ENCODE measurements at places on chromosomes 7 and 10.

- no peak for DNase-seq
Measured at GRCh38 chr10:54130394-54130793, 670.6 kb downstream of the PCDH15 start.

GRCh38 chr7:7119729-7120128 is 62.6 kb upstream of the C1GALT1 start:
- DNase-seq, result no peak

DNA sequence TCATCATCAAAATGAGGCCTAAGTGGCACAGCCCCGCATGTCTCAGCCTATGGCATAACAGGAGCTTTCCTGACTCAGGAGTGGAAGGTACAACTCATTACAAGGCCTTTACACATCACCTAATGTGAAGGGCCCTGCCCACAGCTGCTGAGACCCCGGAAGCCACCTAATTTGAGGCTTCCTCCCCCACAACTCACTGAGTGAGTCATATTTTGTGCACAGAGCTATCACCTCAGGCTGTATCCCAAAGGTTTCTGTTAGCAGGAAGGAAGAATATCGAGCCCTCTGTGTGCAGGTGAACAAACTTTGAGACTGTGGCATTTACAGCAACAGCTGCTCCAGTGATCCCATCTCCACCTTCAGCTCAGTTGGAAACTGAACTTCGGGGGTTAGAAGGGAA is 20.6 kb downstream of the HTR5A start:
- no peak for DNase-seq

GRCh38 chr7:137987968-137988367 is 13.9 kb downstream of the CREB3L2 start:
- no peak for DNase-seq

DNA sequence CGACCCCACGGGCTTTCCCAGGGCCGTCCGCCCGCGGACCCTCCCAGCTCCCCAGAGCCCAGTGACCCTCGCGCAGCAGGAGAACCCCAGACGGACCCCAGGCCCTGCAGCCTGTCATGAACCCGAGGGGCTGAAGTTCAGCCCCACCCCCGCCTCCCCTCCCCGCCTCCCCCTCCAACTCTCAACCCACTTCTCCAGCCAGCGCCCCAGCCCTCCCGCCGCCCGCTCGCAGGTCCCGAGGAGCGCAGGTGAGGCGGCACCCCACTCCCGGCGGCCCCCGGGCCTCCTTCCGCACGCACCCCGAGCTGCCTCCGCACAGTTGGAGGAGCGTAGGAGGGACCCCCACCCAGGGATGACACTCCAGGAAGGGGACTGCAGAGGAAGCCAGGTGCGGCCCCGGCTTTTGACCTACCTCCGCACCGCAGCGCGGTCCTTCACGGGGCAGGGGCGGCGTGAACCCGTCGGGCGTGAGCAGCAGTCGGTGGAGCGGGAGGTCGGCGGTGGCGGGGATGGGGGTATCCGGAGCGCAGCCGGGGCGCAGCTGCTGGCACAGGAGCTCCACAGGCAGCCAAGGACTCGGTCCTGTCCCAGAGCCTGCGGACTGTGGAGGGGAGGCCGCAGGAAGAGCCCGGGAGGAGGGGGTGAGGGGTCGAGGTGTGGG is at the start of gene TMEM176A:
Gene TMEM176A (plus strand): TSS at position 189 of the 661 bp plus-strand sequence. CDS start 782 bp downstream, outside the sequence.
- peak; percentile 47 for DNase-seq

DNA sequence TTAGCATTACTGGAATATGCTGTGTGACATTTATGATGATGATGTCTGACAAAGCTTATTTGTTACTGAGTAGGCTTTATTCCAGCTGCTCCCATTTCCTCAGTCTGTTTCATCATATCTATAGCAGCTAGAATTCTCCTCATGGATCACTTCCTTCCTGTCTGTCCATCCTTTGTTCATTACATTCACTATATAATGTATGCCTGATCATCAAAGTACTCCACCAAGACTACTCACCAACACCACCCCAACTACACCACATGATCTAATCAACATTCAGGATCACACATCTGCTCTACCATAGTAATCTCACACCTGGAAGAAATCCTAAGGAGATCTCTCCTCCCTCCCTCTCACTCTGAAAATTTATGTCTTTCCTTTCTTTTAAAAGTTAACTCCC is 61.3 kb downstream of the APBB1IP start:
- DNase-seq, result no peak

DNA sequence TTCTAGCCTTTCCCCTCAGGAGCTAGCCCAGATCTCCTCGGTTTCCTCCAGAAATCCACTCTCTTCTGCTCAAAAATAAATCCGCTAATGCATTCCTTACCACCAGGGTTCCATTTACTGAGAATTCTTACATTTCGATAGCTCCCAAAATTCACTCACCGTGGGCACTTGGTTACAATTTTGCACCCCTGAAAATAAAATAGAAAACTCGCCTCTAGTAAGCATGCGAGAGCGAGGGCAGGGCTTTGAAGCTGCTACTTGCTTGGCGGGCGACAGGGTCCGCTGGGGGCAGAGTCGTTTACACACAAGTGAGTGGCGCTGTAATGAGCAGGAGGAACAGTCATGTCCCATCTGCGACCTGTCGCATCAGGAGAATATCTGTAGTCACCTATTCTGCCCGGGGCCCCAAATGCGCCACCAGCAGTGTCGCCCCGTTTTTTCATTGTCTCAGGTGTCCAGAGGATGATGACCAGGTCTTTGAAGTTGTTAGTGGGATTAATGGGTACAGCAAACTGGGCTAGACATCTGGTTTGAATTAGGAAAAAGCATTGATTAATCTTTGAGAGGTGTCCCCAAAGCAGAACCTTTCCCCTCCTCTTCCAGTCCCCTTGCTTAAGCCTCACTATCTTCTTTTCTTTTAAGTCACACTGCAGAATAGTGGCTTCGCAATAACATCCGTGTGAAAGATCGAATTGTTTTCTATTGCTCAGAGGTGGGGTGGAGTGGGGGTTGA is 1.2 kb upstream of the MEOX2 start:
- DNase-seq, result no peak

- no peak for DNase-seq
Measured at GRCh38 chr7:17832820-17833355, 107.4 kb downstream of the SNX13 start.

DNA sequence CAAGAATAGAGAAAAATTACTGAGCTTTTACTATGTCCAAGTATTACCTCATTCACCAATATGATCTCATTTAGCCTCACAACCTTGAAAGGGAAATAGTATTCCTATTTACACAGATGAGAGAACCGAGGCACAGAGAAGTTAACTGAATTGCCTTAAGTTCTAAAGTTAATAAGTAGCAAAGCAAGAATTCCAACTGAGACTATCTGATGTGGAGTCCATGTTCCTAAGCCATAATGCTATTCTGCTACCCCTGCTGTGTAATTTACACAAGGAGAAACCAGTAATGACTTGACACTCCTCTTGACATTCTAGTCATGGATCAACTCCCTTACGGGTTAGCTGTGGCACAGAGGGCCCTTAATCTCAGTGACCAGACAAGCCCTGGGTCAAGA is 60.7 kb downstream of the ABCB4 start:
- no peak for DNase-seq

- no peak for DNase-seq
Measured at GRCh38 chr7:96933067-96933645, 72.2 kb upstream of the DLX6 start.

DNA sequence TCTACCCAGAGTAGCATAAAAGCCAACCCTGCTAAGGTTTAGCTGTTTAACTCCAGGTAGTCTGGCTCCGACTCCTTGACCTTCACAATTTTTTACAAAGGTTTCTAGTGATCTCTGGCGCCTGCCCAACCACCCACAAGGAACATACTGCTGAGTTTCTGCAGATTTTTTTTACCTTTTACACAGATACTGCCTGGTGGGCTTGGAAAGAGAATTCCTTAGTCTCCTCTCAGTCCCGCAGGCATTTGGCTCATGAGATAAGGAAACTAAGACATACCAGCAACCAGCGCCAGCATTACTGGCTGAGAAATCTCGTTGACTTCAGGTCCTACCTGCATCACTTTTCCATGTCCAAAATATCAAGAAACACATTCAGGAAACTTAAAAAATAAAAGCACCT is 51.1 kb upstream of the LYZL1 start:
- DNase-seq, result no peak

DNA sequence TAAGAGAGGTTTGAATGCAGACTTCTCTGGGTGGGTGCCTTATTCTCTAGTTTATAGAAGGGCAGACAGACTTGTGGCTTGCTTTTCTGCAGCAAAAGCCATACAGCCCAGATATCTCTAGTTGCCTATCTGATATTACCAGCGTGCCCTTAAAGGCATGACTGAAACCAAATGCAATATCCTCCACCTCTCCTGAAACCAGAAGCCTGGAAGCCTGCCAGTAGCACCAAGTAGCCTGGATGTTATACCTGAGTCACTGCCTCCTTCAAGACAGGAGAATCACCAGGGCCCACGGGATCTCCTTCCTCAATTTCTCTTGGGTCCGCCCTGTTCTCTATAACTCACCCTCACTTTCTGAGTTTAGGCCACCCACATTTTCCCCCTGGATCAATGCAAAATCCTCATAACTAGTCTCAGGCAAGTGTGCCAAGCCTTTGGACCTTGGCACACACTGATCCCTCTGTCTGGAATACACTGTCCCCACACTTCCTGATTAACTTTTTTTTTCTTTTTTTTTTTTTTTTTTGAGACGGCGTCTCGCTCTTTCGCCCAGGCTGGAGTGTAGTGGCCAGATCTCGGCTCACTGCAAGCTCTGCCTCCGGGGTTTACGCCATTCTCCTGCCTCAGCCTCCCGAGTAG is 638.4 kb downstream of the GALNT17 start:
- no peak for DNase-seq

DNA sequence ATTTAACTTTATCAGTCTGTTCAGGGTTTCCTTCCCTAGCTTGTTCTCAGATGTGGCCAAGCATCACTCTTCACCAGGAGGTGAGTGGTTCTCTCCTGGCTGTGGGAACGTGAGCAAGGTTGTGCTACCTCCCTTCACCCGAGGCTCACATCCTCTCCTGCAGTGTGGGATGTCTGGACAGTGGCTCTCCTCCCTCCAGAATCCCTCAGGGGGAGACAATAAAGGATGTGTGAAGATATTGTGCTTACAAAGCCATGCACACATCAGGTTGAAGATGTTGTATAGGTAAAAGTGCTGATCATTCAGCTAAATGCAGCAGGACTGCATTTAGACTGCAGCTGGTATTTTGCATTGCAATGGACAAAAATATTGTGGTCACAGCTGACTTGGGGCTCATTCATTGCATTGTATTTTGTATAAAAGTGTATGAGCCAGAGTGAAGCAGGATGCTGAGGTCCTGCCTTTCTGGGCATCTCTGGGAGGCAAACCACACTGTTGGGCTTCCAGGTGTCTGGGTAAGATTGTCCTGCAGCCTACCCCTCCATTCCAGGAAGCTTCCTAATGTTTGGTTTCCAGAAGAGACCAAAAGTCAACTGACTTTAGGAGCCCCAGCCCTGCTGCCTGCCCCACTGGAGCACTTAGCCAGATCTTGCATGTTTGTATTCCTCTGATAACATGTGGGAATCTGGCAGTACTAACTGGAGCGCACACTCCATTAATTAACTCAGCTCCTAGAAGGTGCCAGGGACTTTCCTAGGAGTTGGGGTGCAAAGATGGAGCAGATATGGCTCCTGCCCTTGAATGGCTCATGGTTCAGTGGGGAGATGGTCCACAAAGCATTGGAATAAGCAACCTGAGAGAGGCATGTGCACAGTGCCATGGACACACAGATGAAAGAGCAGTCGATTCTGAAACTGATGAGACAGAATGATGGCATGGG is 292.5 kb upstream of the ZNF32 start:
- no peak for DNase-seq

- no peak for DNase-seq
Measured at GRCh38 chr7:84738583-84739150, 448.2 kb downstream of the SEMA3D start.

DNA sequence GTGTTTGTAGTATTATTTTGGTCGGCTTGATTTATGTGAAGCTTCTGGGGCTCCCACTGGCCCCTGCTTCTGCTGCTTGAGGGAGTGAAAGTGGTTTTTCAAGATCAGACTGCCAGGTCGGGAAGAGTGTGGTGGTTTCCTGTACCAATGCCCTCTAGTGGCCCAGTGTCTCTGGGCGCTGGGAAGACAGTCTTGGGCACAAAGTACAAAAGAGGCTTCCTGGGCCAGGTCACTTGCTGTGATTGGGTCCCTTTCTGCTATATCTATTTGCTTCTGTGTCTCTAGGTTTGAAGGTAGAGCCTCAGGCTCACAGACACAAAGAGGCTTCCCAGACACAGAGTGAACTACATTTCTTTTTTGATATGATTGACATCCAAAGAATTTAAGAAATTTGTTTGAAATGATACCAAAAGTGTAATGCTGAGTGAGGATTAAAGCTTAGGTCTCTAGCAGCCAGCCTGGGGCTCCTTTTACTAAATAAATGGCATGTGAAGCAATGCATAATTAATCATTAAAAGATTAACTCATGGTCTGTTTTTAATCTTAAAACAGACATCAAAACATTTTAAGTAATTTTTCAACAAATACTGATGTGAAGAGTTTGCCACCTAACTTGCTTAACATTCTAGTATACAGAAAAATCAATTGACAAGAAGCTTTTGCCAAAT is 36.3 kb downstream of the ABCB1 start:
- peak; percentile 52 for DNase-seq

GRCh38 chr7:79806161-79806734 is 328.4 kb upstream of the GNAI1 start:
- DNase-seq, result no peak

DNA sequence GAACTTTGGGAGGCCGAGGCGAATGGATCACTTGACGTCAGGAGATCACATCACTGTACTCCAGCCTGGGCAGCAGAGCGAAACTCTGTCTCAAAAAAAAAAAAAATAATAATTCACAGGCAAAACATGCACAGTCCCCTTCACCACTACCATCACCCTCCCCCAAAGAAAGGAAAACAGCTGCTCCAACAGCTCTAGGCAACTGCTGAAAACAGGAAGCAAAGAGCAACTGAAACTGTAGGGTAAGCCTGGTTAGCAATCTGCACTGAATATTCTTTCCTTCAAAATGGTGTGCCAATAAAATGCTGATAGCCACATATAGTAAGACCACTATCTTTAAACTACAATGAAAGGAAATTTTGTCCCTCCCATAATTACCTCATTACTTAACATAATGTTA is 11.8 kb downstream of the NT5C2 start:
- no peak for DNase-seq

GRCh38 chr7:137878333-137878961 is 31.7 kb upstream of the DGKI start:
- no peak for DNase-seq

DNA sequence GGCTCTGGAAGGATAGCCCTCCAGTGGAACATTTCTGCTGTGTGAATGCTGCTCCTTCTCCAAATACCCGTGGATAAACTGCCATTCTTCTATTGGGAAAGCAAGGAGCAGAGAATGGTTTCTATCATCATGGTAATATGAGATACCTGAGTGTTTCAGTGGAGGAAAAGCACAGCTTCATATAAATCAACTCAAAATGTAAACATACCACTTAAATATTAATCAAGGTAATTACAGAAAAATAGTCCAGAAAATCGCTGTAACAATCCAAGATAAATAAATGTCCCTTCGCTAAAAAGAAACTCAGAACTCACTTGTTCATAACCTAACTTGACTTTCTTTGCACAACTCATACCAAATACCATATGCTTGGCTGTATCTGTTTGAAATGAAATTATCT is 635.8 kb downstream of the PARD3 start:
- DNase-seq, result no peak

Data from iPS-NIHi11 (cell line).